ENCODE measurements at places on chromosomes 6 and 20.

- DNase-seq, result no peak
These were observed 1.4 kb downstream of the TRAM2 start for GRCh38 chr6:52575502-52575892.

- DNase-seq, result no peak
These were observed 78.7 kb downstream of the CDH22 start for GRCh38 chr20:46229478-46230105.

DNA sequence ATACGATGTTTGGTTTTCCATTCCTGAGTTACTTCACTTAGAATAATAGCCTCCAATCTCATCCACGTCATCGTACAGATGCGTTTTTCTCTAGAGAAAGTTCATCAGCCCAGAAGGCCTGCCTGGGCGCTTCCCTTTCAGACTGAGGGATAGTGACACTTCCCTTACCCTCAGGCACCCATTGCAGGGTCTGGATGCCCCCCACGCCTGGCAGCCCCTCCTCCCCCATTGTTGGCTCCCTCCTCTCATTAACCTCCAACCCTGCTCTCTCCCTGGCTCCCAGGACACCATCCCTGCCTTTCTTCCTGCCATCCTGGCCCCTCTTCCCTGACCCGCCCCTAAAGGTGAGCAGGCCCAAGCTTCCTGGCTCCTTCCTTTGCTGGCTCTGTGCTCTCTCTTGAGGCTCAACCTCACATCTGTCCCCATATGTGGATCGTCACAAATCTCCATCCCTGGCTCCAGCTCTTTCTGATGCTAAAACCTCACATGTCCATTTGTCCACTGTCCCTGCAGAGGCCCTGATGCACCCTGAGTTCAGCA, 145.2 kb downstream of the SYCP2 start:
- DNase-seq, result no peak

GRCh38 chr20:2455771-2456497, 14.7 kb downstream of the SNRPB start:
- no peak for DNase-seq

- DNase-seq, result no peak
These were observed 50.6 kb upstream of the EXOC2 start for GRCh38 chr6:743320-744096.

DNA sequence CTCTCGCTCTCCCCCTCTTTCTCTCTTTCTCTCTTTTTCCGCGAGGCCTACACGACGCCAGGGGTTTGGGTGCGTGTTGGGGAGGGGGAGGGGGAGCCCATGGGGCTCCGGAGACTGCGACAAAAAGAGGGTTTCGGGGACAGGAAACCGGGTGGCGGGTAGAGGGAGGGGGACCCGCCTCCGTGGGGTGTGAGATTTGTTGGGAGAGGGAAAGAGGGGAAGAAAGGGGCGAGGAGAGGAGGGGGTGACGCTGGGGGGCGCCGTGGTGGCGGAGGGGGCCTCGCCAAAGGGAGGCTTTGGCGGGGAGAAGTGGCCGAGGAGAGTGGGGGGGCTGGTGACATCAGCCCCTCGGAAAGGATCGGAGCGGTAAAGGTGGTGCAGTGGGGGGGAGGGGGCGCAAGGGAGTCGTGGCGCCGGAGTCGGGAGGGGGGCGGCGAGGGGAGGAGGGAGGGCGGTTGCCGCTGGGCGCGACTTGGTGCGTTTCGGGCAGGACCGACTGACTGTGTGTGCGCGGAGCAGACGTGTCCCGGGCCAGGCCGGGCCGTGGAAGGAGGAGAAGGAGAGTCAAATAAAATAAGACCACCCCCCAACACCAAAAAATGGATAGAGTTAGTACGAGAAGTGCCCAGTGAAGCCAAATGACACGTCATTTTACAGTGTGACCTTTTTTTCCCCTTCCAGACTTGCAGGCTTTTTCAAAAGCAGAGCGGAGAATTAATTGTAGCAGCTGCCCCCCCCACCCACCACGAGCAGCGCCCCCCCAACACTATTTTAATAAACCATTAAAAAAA, 39.8 kb downstream of the GNAS start:
- DNase-seq, result peak; percentile 69

All from natural killer cell treated with Interleukin-12 subunit alpha and Interleukin-12 subunit beta and Interleukin-15 and Interleukin-18, amount 100 ng/mL, for 72 hours (primary cell).